ENCODE measurements at places on chromosomes 7 and 10.

GRCh38 chr7:407721-408539 lies 111.7 kb downstream of the PDGFA start:
- no peak for ATAC-seq

- no peak for ATAC-seq
These were observed at the start of gene PSD for GRCh38 chr10:102418622-102419268. Gene PSD, minus strand, starts transcription at chr10:102418785. Its CDS starts 1,747 bp downstream, at chr10:102417038.

- ATAC-seq: no peak
These were observed 757.2 kb upstream of the PHF14 start for GRCh38 chr7:10216462-10216861.

GRCh38 chr10:17238445-17239291 lies 10.6 kb downstream of the VIM start:
- ATAC-seq: no peak

- no peak for ATAC-seq
These were observed 52.8 kb upstream of the CHST3 start for GRCh38 chr10:71911296-71911953.

All from activated CD4-positive, CD25-positive, alpha-beta regulatory T cell treated with anti-CD3 and anti-CD28 coated beads, Interleukin-2, amount 50 U/mL, for 24 hours (primary cell).